HepG2 (cell line): ENCODE measurements at places on chromosomes 5 and 9. TPM values are rescaled to one million over a fixed set of nuclear protein-coding genes. Genes with fewer than 3 reads are reported as not detected.

SPINK4 gene
- total RNA-seq, result 0.53 and 0.98 TPM in 2 replicates

- DNase-seq, result no peak
These were observed 705 bp upstream of the SLC6A3 start for GRCh38 chr5:1445689-1446601.

GRCh38 chr5:126124706-126125345 is 298.4 kb upstream of the GRAMD2B start:
- no peak for DNase-seq

NPR2 gene
- 4.6 and 7.4 TPM in 2 replicates for total RNA-seq

GRCh38 chr5:173664154-173664526 is 47.7 kb upstream of the BOD1 start:
- DNase-seq, result no peak

- no peak for DNase-seq
These were observed 199.0 kb upstream of the TARS1 start for GRCh38 chr5:33241802-33242201.

FBP2 gene
- not detected in 2 replicates for total RNA-seq

ROR2 gene
- not detected in 2 replicates for total RNA-seq

- peak; percentile 2 for DNase-seq
These were observed 69.8 kb upstream of the CNTLN start for GRCh38 chr9:17065062-17065461.

ZFP2 gene
- total RNA-seq, result 0.13 and 0.27 TPM in 2 replicates

MEF2C gene
- 0.02 TPM in 1 of 2 replicates, not detected in the other for total RNA-seq
